B cell (primary cell): ENCODE measurements at places on chromosomes 13 and 19.

DNA sequence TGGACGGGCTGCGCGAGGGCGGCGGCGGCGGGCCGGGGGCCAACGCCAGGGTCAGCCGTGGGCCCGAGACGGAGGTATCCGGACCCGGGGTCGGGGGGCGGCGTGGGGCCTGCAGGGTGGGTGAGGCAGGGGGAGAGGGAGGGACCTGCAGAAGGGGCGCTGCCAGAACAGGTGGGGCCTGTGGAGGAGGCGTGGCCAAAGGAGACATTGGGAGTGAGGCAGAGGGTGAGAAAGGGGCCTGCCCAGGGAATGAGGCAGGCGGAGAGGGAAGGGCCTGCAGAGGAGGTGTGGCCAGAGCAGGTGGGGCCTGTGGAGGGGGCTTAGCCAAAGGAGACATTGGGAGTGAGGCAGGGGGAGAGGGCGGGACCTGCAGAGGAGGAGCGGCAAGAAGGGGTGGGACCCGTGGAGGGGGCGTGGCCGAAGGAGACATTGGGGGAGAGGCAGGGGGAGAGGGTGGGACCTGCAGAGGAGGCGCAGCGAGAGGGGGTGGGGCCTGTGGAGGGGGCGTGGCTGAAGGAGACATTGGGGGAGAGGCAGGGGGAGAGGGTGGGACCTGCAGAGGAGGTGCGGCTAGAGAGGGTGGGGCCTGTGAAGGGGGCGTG lies 4.2 kb downstream of the PRR36 start:
- DNase-seq: peak; percentile 65

- DNase-seq: no peak
Measured at GRCh38 chr19:47446534-47447469, 24.9 kb downstream of the SLC8A2 start.

GRCh38 chr13:99176309-99177276 lies 24.1 kb upstream of the UBAC2 start:
- peak; percentile 88 for DNase-seq

- DNase-seq: no peak
Measured at GRCh38 chr19:5445561-5446055, 9.6 kb upstream of the ZNRF4 start.

GRCh38 chr13:112475889-112476288 lies 99.7 kb downstream of the SPACA7 start:
- no peak for DNase-seq

GRCh38 chr19:37933937-37934358 lies 26.9 kb downstream of the SIPA1L3 start:
- DNase-seq: no peak
